Epithelial cell of proximal tubule (primary cell): ENCODE measurements at places on chromosomes 5 and 9. TPM values are rescaled to one million over a fixed set of nuclear protein-coding genes. Genes with fewer than 3 reads are reported as not detected.

- no peak for DNase-seq
These were observed 76.3 kb downstream of the SEMA4D start for GRCh38 chr9:89421595-89421994.

DNA sequence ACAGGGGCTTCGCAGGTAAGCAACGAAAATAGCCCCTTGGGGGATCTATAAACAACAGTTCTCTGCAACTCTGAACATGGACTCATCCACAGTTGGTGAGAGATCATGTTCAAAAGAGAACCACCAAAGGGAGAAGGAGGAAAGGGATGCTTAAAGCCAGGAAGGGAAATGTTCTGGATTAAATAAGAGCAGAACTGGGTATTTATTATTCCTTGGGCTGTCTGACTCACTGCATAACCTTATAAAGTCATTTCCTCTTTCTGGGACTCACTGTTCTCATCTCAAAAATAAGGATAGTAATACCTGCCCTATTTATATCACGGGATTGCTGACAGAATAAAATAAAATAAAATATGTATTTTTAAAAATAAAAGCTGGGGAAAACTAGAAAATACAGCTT lies 11.2 kb upstream of the MARCHF3 start:
- no peak for DNase-seq

- DNase-seq = no peak
These were observed 26.1 kb downstream of the IDNK start for GRCh38 chr9:83649080-83649479.

DNA sequence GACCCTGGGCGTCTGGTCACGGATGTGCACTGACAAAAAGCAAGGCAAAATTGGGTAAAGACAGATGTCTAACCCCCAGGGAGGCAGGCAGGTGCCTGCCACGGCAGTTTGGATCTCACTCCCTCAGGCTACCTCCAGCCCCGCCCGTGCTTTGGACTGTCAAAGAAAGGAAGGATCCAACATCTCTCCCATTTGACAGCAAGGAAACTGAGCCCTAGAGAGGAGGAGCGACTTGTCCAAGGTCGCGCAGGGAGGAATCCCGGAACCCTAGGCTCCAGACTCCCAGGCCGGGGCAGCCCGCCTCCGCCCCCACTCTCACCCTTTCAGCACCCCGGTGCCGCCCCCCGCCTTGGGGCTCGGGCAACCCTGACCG lies 376 bp downstream of the GOLGA1 start:
- no peak for DNase-seq

DNA sequence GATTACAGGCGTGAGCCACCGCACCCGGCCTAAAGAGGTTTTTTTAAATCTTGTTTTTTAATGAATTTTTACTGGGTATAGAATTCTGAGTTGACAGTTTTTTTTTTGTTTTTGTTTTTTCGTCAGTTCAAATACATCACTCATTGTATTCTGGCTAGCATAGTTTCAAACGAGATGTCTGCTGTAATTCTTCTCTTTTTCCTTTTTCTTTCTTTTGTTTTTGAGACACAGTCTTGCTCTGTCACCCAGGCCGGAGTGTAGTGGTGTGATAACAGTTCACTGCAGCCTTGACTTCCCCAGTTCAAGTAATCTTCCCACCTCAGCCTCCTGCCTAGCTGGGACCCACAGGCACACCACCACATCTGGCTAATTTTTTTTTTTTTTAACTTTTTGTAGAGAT lies 2.2 kb upstream of the PRRT1B start:
- DNase-seq = no peak

DNA sequence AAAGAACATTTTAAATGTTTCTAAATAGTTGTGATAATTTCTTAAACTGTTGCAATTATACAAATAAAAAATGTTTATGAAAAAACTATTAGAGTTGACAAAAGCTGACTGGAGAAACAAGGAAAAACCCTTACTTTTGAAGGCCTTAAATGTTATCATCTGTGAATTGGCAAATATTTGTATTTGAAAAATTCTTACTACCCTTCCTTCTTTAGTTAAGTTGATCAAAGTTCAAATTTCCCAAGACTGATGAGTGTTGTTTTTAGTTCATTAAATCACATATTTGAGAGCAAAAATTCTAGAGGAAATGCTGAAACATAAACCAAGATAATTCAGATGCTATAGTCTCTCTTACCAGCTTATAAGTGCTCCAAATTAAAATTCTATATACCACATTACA lies 2.6 kb upstream of the SLC35D2 start:
- no peak for DNase-seq

DNA sequence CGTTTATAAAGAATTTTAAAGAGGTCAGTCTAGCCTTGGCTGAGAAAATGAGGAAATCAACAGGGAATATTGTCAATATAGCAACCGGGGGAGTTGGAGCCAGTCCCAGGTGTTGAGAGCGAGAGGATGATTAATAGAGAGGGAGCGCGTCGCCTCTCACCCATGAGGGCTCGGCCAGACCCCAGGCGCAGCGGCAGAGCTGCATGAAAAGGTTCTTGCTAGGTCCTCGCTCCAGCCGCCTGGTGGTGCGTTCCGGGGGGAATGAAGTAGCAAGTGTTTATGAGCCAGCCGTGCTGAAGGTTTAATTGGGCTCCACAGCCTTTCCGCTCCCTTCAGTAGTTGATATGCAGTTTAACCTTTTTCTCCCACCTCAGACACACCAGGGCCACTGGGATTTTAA lies 167.3 kb upstream of the IRX1 start:
- DNase-seq = no peak

GRCh38 chr5:32840606-32841005 lies 129.5 kb downstream of the NPR3 start:
- no peak for DNase-seq

GRCh38 chr5:34686762-34687268 lies 30.7 kb downstream of the RAI14 start:
- peak; percentile 97 for DNase-seq

DNA sequence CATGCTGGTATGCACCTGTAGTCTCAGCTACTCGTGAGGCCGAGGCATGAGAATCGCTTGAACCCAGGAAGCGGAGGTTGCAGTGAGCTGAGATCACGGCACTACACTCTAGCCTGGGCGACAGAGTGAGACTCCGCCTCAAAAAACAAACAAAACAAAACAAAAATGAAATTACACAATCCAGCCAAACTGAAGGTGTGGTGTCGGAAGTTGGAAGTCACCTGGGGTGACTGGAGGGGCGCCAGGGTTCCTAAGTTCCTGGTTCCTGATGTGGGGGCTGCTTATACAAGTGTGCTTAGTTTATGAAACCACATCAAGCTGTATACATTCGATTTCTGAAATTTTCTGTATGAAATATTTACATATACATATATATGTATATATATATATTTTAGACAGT lies 3.7 kb upstream of the DOLPP1 start:
- no peak for DNase-seq

DNA sequence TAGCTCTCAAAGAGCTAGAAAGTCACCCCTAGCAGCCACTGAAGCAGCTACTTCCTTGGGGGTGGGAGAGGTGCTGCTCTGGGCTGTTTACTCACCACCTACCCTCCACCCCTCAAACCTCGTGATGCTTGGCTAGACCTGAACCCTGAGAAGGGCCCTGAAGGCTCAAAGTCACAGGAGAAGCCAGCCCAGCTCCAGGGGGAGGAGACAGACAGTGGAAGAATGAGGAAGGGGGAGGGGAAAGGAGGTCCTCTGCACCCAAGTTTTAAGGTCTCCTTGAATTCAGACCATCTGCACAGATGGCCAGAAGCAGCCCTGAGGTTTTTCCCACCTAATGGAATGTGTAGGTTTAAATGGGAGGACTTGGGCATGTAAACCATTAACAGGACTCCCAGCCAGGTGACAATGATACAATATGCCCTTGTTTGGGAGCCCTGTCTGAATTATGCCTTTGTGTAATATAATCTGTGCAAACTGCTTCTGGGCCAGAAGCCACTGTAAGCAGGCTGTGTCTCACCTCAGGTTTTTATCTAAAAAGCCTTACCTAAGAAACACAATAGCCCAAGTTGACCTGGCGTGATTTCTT lies 180.5 kb downstream of the PIK3R1 start:
- DNase-seq = peak; percentile 78

- peak; percentile 9 for DNase-seq
These were observed 66.2 kb downstream of the SMC5 start for GRCh38 chr9:70324963-70325362.

- no peak for DNase-seq
These were observed 91.7 kb downstream of the CD180 start for GRCh38 chr5:67104859-67105258.

DNA sequence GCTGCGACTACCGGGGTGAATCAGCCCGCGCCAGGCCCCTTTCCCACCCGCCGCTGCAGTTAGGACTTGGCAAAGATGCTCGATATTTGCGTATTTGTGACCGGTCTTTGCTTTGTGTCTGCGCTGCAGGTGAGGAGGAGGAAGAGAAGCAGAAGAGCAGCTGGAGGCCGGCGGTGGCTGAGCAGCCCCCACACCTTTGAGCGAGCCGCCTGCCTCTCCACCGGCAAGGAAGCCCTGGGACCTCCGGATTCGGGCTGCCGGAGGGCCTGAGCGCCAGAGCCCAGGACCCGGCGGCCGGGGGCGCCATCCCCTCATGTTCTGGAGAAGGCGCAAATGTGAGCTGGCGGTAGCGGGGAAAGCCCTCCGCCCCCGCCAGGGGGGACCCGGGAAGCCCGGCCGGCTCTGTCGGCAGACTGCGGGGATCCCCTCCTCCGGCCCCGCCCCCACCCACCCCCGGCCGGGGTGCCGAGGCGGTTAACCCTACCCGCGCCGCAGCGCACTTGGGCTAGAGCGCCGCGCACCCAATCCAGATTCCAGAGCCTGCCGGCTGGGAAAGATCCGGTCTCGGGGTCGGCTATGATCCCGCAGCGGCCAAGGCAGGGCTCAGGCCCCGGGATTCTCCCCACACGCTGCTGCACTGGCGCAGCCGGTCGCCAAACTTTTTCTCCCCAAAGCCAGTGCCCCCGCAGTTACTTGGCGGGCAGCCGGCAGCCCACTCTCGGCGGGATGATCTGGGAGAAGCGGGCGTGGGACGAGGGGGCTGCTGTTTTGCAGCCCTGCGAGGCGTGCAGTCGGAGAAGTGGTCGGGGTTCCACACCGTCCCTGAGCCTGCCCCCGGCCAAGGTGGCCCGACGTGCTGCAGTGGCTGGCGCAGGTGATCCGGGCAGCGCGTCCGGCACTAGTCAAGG lies 800 bp upstream of the KCNN2 start:
- no peak for DNase-seq

FRRS1L gene
- total RNA-seq = 0.14 and 0.69 TPM in 2 replicates

SV2C gene
- not detected in 2 replicates for total RNA-seq

FABP6 gene
- total RNA-seq = not detected in 2 replicates

PCDHGA3 gene
- 0.36 and 0.52 TPM in 2 replicates for total RNA-seq

SERF1A gene
- total RNA-seq = 9.6 and 14.6 TPM in 2 replicates

PHF24 gene
- 0.12 TPM in 1 of 2 replicates, not detected in the other for total RNA-seq

IFNB1 gene
- total RNA-seq = not detected in 2 replicates

CERCAM gene
- 49.1 and 55.7 TPM in 2 replicates for total RNA-seq

CSF1R gene
- total RNA-seq = not detected in 2 replicates

NFX1 gene
- total RNA-seq = 14.2 and 15.6 TPM in 2 replicates

FOXI1 gene
- total RNA-seq = not detected in 2 replicates

ABLIM3 gene
- total RNA-seq = 15.6 and 30.1 TPM in 2 replicates
